WTC11 (cell line): ENCODE measurements at places on chromosomes 3 and 15. TPM values are rescaled to one million over a fixed set of nuclear protein-coding genes. Genes with fewer than 3 reads are reported as not detected.

- no peak for DNase-seq
- peak overlapping the region; percentile 34 for H3K27ac ChIP-seq
- H3K36me3 ChIP-seq: no peaks in the 10 kb centered on the region
- peaks cover 64% of the 10 kb centered on the region for H3K4me1 ChIP-seq
- H3K27me3 ChIP-seq: no peaks in the 10 kb centered on the region
These were observed 2.8 kb downstream of the FNDC3B start for GRCh38 chr3:172042136-172042662.

- H3K27ac ChIP-seq: no peak overlapping the region
- no peaks in the 10 kb centered on the region for H3K27me3 ChIP-seq
- no peak overlapping the region for H3K4me3 ChIP-seq
- peaks cover 6% of the 10 kb centered on the region; the same call in 1 of the 2 replicates for H3K36me3 ChIP-seq
- H3K4me1 ChIP-seq: peaks cover 23% of the 10 kb centered on the region
These were observed 230.3 kb downstream of the MAGI1 start for GRCh38 chr3:65808407-65808806.

- H3K27me3 ChIP-seq: no peaks in the 10 kb centered on the region
- no peak overlapping the region for H3K4me3 ChIP-seq
- H3K4me1 ChIP-seq: peaks cover 7% of the 10 kb centered on the region; the same call in 1 of the 2 replicates
- DNase-seq: no peak
- H3K36me3 ChIP-seq: peaks cover 41% of the 10 kb centered on the region
These were observed 10.0 kb upstream of the RAB43 start for GRCh38 chr3:129131465-129132088.

The MGA gene
- 35.9 to 36.9 TPM (median 36.4 TPM) in 3 replicates for total RNA-seq
